Activated CD4-positive, alpha-beta T cell treated with anti-CD3 and anti-CD28 coated beads, Interleukin-2, amount 50 U/mL, for 1 hour (primary cell): ENCODE measurements at places on chromosomes 12 and 14.

DNA sequence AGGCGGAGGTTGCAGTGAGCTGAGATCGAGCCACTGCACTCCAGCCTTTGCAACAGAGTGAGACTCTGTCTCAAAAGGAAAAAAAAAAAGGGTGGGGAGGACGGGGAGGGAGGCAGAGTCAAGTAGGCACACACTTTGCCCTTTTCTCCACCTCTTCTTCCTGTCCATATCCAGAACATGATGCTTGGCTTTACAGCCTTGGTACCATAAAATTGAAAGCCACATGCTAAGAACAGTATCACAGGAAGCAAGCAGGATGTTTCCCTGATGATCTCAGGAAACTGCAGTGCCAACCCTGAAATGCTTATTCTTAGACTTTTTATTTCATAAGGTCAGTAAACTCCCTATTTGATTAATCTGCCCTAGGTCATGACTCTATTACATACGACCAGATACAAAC lies 32.5 kb upstream of the YAF2 start:
- DNase-seq, result no peak

GRCh38 chr12:115261691-115262398 lies 577.9 kb upstream of the TBX3 start:
- DNase-seq, result no peak

DNA sequence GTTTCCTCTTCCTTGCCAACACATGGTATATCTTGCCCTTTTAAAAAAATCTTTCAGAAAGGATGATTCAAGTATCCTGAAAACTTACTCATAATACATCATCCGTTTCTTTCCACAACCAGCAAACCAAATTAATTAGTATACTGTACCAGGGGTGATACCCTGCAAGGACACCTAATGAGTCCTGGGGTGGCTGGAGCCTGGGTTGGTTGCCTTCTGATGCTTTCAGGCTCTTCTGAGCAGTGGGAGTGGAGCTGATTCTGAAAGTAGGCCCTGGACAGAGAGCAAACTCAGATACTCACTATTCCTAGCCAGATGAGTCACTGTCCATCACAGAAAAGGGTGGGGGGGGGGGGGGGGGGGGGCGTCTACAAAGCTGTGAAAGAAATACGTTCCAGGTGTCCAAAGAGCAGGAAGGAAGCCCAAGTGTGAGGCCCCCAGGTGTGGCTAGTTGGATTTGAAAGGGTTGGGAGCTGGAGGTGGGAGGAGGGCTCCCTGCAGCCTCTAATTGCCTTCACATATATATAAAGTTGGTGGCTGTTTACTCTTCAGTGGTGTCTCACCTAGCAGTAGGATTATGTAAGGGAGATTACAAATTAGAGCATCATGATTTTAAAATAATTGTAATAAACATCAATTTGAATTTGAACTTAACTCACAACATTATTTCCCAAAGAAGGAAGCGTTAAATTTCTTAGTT lies 36.5 kb downstream of the FBXO33 start:
- no peak for DNase-seq

- no peak for DNase-seq
These were observed 84.1 kb downstream of the NUMB start for GRCh38 chr14:73374218-73374617.

GRCh38 chr12:4745249-4745648 lies 25.0 kb downstream of the GALNT8 start:
- no peak for DNase-seq

- DNase-seq, result no peak
These were observed 8.0 kb downstream of the TMEM119 start for GRCh38 chr12:108589840-108590229.

DNA sequence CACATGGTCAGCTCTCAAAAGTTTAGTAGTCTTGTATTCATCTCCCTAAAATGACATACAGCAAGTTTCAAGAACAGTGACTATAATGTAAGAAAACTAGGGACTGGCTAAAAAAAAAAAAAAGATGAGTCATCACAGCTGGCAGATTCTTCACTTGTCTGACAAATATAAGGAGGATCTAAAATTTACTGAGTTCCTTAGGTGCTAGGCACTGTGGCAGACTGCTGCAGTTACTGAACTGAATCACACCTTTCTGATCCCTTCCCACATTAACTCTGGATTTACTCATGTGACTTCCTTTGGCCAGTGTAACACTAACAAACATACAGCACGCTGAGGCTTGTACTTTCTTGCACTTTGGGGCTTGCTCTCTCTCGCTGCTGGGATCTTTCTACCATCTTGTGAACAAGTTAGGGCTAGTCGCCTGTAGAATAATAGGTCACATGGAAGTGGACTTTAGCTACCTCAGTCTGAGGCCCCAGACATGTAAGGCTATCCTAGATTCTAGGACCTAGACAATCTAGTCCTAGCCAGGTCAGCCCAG lies 32.1 kb downstream of the BAZ1A start:
- no peak for DNase-seq

DNA sequence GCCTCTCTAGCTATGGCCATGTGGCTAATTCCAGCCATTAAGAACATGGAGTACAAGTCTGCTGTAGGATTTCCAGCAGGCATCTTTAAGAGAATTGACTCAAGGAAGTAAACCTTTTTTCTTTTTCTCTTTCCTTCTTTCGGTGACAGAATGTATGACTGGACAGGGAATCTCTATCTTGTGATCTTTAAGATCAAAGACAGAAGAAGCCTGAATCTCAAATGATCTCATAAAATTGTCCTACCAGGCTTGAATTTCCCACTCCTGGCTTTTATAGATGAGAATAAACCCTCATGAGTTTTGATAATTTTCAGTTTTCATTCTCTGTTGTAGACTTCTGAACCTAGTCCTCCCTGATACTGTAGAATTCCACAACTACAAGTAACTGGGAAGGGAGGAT lies 11.4 kb downstream of the DUSP6 start:
- no peak for DNase-seq

GRCh38 chr14:63992858-63993257 lies 140.1 kb downstream of the SYNE2 start:
- no peak for DNase-seq

DNA sequence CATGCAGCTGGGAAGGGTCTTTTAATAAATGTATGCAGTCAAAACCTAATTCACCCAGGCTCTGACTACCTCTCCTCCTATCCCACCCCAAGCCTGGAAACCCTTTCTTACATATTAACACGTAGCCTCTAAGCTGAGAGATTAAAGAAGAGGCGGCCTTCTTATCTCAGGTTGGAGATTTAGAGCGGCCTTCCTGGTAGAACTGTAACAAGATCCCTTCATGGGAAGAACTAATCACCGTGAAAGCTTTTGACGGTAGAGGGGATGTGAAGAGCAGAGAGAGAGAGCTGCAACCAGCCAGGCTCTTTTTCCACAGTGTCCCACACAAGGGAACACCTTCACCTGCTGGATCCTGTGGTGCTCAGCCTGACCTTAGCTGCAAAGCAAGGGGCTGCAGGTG lies 367.4 kb downstream of the MED13L start:
- DNase-seq, result no peak

DNA sequence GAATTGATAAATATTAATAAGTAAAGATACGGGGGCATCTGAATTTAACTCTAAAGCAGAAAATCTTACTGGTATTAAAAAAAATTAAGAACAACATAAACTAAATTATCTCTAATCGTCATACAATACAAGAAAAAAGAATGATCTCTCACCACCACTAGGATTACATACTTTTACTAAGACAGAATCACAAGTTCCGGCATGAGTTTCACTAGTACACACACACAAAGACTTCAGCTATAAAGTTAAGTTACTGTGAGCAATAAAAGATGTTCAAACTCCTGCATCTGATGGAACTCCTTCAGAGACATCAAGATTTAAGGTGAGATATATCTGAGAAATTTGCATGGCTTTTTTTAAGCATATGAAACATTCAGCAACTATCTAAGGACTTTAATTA lies 21.9 kb downstream of the CEP128 start:
- no peak for DNase-seq

DNA sequence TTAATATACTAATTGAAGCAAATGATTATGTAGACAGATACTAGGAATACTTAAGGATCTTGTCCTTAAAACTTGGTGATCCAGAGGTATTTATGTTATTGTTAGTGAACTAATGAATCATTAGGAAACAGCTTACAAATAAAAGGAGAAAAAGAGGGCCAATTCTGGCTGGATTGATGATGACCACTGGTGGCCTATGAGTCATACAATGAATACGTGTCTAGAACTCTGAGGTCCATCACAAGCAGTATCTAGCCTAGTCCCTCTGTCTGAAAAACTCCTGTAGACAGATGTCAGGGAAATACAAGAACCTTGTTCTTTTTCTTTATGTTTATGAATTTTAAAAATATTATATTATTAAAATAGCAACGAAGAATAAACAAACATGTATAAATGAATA lies 51.7 kb upstream of the RTL1 start:
- DNase-seq, result no peak

DNA sequence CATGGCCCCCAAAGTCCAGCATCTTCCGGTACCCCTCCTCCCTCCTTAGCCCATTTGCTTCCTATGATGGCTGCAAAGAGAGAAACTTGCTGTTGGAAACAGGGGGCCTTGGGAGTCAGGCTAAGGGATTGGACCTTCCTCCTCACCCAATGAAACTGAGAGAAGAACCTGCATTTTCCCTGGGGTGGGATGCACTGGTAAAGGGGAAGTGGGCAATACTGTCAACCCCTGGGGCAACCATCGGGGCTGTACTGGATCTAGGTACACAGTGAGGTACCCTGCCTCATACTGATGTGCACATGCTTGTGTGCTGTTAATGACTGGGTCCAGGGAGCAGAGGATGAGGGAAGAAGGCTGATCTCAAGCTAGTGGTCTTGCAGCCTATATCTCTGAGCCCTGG lies 11.0 kb upstream of the JPH4 start:
- DNase-seq, result no peak

DNA sequence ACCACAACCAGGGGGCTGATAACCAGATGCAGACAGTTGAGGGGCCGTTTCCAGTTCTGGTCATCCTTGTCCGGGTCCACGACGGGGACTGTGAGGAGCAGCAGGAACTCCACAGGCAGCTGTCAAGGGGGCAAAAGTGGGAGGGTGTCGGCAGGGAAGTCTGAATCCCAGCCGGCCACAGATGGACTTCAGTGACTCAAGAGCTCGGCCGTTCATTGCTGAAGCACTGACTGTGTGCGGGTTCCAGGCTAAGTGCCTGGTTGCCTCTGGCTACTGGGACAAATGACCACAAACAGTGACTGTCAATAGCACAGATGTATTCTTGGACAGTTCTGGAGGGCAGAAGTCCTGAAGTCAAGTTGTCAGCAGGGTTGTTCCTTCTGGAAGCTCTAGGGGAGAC lies 19.6 kb downstream of the SLC8B1 start:
- DNase-seq, result no peak

DNA sequence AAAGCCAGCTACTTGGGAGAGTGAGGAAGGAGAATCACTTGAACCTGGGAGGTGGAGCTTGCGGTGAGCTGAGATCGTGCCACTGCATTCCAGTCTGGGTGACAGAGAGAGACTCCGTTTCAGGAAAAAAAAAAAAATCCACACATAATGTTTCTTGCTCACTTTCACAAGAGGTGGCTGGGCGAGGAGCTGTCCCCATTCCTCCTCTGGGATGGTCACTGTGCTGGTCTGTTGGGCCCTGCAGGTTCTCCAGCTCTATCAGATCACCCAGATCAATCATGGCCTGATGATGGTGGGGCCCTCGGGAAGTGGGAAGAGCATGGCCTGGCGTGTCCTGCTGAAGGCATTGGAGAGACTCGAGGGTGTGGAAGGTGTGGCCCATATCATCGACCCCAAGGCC lies 47.3 kb downstream of the DYNC1H1 start:
- no peak for DNase-seq

GRCh38 chr12:6767353-6768319 lies 1.5 kb downstream of the PTMS start:
- no peak for DNase-seq

DNA sequence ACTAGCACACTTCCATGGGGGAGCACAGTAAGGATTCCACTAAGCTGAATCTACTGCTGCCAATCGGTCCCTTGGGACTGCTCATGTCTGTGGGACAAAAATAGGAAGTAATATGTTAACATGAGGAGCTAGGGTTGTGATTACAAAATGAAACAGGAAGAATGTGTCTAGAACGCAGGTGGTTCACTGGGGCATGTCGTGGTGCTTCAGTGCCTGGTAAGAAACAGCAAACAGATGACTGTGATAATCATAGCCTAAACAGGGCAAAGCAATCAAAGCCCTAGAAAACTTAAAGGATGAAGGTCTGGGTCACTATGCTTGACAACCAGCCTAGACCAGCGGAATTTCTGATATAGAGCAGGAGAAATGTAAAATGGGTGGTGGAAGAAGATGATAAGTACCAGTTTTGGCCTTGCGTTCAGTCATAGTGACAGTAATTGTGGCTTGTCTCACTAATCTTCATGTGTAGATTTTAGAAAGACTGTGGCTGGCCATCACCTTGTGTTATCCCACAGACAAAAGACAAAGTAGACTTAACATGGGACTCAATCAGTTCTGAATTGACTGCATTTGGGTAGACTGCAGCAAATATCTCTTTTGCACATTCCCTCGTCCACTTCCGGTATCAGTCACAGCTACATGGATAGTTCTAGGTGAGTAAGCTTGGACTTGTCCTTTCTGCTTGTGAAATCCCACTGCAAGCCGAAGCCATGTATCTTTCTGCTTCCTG lies 51.4 kb downstream of the WASHC3 start:
- DNase-seq, result no peak

DNA sequence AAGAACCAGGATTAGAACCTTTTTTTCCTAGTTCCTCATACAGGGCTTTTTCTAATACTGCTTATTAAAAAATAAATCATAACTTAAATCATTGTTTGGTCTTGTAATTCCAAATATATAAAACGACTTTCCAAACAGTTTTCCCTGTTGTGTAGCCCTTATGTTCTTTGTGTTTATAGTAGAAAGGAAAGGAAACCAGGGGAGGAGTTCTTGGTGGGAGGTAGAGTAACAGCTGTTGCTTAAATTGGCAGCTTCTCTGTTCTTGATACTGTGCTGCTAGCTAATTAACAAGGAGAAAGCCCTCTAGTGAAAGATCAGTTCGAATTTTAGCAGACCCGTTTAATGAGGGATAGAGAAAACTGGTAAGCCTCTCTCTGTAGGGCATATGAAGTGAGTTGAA lies 15.0 kb downstream of the SRP54 start:
- DNase-seq, result no peak

GRCh38 chr14:75196064-75196463 lies 19.7 kb upstream of the TMED10 start:
- DNase-seq, result no peak

DNA sequence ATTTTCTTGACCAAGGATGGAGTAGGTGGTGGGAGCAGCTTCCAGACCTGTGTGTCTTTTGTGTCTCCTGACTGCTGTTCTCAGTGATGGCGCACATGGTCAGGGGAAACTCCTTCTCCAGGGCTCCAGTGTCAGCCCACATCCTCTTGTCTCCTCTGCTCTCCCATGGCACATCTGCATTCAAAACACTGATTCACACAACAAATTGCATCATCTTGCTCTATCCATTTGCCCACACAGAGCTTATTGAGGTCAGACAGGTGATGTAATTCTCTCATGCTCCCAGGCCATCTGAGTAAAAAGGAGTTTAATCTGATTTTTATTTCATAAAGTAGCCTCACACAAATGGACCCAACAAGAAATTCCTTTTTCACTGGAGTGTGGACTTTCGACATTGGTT lies 21.8 kb upstream of the TMEM132C start:
- no peak for DNase-seq

GRCh38 chr12:121872546-121873215 lies 14.0 kb upstream of the HPD start:
- no peak for DNase-seq
